Activated gamma-delta T cell (primary cell): ENCODE measurements at places on chromosomes 4 and X.

GRCh38 chr4:83920375-83920774 is 384.5 kb downstream of the GPAT3 start:
- no peak for DNase-seq

DNA sequence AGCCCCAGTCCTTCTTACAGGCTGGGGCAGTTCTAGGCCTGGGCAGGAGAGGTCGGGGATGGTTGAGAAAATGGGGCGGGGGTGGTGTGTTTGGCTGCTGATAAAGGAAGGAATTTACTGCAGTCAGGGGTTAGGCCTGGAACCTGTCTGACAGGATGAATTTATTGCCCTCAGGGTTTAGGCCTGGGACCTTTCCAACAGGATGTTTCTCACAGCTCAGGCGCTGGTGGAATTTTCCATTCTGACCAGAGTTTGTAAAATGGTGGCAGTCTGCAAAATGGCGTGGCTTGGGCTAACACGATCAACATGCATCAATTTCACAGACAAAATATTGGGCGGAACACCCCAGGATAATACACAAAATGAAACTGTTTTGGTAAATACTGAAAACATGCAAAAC is 83.5 kb upstream of the SPIN4 start:
- no peak for DNase-seq

DNA sequence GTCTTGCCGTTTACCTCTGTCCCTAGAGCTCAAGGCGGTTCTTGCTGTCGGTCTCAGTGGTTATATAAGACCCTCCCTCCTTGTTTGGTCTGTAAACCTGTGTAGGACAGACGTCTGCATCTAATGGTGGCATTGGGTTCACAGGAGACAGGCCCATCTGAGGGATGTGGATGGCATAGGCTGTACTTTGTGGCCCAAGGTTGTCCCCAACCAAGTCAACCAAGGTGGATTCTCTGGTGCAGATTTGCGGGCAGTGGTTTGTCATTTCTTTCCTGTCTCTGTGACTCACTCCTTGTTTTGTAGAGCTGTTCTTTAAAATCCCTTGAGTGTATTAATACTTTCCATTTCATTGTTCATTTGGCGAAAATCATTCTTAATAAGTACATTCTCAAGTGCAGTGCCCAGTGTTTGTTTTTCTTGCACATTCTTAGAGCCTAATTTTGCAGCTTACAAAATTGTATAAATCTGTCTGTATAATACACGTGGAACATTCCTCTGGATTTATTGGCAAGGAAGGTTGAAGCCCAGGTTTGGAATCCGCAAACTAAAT is 68.0 kb upstream of the TLR2 start:
- no peak for DNase-seq

DNA sequence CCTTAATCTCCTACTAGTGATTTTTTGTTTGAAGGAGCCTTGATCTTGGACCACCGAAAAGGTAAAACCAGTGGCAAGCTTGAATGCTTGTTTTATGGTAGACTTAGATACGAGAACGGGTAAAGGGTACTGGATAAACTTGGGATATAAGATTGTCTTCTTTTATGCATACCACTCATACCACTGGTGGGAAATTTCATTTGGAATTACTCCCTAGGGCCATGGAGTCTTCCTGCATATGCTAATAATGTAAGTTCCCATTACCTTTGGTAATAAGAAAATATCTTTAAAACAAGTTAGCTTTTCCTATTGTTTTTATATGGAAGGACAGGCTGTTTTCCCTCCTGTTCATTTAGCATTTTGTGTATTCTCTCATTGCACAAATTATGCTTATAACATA is 11.7 kb downstream of the SMARCAD1 start:
- no peak for DNase-seq

- no peak for DNase-seq
Observed at GRCh38 chr4:181538431-181538830, 704.8 kb upstream of the TENM3 start.

DNA sequence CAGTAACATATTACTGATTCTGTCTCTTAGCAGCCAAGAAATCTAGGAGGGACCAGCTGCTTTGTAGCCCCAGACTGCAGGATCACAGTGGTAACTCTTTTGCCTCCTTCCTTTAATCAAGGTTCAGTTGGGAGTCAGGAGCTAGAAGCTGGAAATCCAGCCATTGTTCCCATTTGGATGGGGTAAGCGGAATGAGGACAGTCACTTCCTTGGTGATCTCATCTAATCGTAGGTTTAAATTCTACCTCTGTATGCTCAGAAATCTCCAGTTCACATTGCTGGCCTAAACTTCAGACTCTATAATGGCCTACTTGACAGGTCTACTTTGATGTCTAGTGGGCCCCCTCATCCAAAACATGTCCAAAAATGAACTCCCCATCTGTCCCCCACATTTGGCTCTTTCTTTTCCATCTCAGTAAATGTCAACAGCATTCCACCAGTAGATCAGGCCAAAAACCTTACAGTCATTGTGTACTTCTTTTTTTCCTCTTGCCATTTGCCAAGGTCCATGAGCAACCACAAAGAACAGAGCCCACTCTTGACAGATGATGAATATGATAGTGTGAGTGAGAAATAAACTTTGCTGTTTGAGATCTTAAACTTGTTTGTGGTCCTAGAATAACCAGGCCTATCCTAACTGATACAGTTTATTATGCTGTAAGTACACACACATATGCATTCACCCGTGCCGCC is 40.1 kb downstream of the WWC2 start:
- no peak for DNase-seq

DNA sequence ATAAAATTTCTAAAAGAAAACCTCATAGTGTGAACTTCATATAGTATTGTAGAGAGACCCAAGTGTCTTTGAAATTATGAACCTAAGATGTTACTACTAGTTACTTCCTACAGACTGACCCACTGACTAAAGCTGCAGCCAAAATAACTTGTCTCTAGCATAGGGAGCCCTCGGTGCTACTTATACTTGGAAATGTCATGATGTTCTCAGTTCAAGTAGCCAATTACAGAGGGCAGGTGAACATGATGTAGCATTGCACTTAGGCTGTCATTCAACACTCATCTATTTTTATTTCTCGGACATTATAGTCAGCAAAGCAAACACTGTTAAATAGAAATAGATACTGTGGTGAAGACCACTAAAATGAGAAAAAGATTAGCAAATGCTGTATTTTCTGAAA is 165.6 kb downstream of the AREG start:
- DNase-seq, result no peak

GRCh38 chr4:183391204-183391603 is 53.2 kb upstream of the CDKN2AIP start:
- no peak for DNase-seq

- DNase-seq, result no peak
Observed at GRCh38 chr4:132063829-132064228, 1085.3 kb upstream of the PCDH10 start.

DNA sequence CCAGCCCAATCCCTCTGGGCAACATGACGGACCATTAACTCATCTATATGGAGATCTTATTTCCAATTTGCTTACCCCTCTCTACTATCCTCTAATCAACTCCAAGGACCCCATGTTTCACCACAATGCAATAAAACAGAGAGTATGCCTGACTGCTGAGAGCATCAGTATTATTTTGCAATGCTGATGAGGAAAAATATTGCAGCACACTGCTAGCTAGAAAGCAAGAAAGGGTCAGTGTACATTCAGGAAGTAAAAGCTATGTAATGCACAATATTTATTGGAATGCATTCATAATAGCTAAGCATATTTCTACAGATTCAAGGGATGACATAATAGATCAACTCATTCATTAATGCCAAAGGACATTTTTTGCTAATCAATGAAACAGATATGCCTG is 33.2 kb downstream of the ARAP2 start:
- no peak for DNase-seq

GRCh38 chr4:104138116-104138515 is 356.6 kb downstream of the CXXC4 start:
- no peak for DNase-seq

- DNase-seq, result no peak
Observed at GRCh38 chrX:130563476-130563875, 161.7 kb downstream of the RBMX2 start.

- no peak for DNase-seq
Observed at GRCh38 chr4:73732759-73733431, 7.5 kb upstream of the CXCL8 start.

DNA sequence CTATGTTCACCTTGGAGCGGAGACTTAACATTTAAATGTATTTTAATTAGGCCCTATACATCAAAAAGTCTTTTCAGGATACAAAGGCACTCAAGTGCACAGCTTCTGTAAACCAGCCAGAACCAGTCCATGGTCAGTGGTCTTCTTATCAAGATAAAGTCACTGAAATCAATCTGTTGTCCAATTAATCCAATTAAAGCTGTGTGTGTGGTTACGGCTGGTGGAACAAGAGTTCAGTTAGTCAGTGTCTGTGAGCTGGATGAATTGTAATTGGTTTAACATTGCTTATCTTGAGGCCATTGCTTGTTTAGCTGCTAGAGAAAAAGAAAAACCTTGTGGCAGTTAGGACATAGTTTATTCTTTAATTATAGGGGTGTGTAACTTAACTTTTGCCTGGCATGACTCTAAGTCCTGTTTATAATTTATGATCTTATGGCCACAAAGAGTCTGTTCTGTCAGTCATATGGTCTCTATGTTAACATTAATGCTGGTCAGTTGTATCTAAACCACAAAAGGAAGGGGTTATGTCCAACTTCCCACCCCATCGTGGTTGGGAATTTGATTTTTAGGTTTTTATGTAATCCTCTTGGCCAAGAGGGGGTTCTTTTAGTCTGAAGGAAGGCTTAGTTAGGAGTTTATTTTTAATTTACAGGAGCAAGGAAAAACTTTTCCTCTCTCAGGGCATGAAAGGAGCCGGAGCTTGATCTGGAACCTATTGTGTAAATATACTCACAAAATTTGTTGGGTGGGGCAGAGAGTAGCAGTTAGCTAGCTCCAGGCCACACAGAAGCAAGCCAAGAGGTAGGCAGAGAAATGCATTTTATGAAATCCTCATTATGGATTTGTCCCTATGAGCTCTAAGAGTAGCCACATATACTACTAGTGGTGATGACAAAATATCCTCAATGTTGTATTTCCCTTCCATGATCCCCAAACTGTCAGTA is 665.7 kb upstream of the ACTRT1 start:
- DNase-seq, result no peak

DNA sequence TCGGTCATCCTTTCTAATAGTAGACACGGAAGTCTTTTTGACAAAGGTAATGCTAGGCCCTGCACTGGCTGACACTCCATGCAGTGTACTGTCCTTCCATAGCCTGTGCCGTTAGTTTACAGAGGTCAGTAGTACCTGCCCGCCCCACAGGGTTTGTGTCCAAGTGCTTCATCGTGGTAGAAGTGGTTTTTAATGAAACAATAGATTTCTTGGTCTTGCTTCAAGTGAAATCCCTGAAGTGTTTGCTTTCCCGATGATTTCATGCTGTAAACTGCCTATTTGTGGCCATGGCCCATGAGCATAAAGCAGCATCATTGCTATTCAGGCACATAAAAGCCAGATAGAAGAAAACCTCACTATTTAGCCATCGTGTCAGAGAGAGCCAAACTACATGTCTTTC is 139.3 kb downstream of the GPR143 start:
- no peak for DNase-seq

GRCh38 chr4:102168580-102168979 is 176.7 kb downstream of the SLC39A8 start:
- no peak for DNase-seq

DNA sequence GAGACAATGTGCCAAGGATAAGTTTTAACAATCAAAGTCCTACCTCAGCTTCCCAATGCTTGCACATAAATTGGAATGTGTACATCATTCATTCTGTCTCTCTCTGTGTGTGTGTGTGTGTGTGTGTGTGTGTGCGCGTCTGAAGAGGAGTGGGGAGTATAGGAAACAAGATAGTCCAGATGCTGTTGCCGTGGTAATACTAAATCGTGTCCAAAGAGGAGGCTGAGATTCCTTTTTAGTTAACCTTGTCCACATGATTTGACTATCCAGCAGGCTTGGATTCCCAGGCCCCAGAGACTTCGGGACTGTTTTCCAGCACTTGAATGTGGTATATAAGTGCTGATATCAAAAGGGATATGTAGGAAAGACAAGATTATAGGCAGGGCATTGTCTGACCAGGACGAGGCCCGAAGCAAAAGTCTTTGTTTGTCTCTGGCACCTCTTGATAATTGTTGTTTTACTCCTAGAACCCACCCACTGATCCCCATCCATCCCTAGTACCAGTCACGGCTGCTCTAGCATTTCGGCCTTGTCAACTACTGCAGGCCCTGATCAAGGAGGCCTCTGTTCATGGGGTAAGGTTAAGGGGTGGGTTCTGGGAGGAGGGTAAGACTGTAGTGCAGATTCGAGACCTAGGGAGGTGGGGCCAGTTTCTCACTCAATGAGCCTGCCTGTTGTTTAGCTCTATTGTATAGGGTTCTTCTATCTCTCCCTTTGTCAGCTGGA is 3.9 kb downstream of the PLP1 start:
- DNase-seq, result no peak

DNA sequence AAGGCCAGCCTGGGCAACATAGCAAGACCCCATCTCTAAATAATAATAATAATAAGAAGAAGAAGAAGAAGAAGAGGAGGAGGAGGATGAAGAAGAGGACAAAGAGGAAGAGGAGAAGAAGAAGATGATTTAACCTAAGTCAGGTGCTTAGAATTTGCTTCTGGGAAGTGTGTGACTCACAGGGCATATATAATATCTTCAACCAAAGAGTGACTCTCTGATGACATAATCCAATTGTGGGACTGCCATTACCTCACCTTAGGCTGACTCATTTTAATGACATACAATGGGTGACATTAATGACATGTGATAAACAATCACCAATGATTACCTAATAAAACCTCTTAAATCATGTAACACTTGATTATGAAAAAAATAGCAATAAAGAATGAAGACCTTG is 32.7 kb upstream of the MBTPS2 start:
- no peak for DNase-seq

GRCh38 chr4:186761393-186761792 is 37.7 kb upstream of the FAT1 start:
- DNase-seq, result no peak

DNA sequence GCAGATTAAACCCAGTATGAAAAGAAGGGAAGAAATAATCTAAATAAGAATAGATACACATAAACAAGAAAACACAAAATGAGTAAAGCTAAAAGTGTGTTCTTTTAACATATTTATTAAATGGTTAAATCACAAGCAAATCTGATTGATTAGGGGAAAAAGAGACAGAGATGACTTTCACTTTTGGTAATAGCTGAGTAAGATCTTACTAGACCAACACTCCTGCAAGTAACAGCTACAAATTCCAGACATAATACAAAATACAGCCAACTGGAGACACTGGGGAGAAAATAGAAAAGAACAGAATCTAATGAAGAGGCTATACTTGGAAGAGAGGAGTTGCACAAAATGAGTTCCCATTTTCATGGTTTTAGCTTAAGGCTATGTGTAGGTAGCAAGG is 33.5 kb downstream of the OR13H1 start:
- DNase-seq, result no peak

GRCh38 chr4:64394469-64394868 is 14.8 kb downstream of the TECRL start:
- no peak for DNase-seq

GRCh38 chr4:27087306-27088045 is 226.8 kb downstream of the STIM2 start:
- DNase-seq, result no peak

DNA sequence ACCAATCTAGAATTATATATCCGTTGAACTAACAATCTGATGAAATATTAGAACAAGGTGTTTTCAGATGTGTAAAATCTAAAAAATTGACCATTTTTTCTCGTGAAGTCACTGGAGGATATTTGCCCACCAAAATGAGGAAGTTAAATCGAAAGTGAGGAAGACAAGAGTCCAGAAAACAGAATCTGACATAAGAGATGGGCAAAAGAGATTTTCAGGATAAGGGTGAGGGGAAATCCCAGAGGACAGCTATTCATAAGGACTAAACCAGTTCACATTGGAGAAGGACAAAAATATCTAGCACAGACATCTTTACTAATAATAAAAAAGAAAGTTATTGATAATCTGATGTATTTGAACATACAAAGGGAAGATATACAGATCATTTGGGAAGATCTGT is 18.7 kb upstream of the ALG13 start:
- DNase-seq, result no peak
